ENCODE measurements at places on chromosomes 4 and X. TPM values are rescaled to one million over a fixed set of nuclear protein-coding genes. Genes with fewer than 3 reads are reported as not detected.

The LANCL3 gene
- 0.16 TPM for polyA plus RNA-seq

DNA sequence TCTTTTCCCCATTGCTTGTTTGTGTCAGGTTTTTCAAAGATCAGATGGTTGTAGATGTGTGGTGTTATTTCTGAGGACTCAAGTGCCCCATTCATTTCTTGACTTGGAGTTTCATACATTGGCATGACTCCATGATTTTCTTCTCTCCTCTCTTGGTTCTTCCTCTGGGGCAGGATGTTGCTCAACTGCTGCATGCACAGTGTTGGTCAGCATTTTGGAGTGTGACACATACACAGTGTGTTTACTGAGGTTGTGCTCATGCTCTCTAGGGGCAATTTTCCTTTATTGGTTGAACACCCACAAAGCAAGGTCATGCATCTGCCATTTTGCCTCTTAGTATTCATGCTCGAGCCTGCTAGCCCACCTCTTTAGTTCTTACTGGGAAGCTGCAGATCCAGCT lies 1993.8 kb downstream of the ARAP2 start:
- DNase-seq, result no peak

DNA sequence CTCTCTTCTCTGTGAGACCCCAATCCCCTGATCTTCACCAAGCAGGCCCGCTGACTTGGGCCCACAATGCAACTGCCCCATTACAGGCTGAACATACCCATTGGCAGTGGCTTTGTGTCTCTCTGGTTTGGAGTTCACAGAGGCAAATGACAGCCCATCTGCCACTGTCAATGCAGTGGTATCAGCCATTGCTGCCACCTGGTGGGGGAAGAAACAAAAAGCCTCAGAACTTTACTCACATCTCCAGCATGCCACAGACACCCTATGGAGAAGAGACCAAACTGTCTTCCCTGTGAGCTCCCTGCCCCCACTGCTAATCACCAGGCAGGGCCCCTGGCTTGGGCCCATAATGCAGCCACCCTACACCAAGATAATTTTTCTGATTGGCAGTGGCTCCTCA lies 729.3 kb upstream of the ACTRT1 start:
- no peak for DNase-seq

DNA sequence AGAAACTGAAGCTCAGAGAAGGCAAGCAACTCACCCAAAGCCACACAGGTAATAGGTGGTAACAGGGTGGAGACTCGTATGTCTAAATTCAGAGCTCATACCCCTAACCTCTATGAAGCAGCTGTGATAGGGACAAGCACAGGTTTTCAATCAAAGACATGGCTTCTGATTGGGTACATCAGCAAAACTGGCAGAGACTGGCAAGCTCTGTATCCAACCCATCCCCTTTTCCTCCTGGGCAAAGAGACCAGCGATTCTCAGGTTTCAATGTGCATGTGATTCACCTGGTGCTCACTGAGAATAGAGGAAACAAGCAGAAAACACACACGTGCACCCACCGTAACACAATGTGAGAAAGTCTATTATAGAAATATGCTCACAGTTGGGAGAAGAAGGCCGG lies 153.0 kb downstream of the SMIM20 start:
- no peak for DNase-seq

GRCh38 chr4:25919676-25920075 lies 5.7 kb downstream of the SMIM20 start:
- DNase-seq, result no peak

DNA sequence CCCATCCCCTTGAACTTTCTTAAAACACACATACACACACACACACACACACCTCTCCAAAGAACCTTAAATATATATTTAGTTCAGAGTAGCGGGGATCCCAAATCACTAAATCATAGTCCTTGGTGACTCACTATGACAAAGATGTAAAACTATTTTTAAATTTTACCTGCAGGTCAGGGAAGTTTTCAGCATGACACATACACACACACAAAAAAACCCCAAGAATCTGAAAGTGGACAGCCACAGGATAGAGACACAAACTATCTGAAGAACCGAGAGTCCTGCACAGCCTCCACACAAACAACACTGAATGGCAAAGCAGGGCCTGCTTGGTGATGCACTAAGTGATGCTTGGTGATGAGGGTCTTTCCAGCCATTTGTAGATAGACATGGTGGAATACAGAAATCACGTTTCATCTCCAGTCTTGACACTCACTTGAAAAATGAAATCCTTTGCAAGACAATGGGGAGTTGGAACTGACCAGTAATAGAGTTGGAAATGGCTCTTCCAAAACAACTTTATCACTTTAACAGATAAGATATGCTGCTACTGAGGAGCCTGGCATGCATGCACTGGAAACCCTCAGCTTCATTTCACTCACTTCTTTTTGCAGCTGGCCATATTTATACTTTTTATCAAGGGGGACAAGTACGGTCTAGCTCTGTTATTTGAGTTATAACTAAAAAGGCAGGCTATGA lies 307.3 kb downstream of the RAPGEF2 start:
- no peak for DNase-seq

- no peak for DNase-seq
Measured at GRCh38 chr4:17085416-17085815, 187.0 kb upstream of the LDB2 start.
